Activated CD4-positive, alpha-beta memory T cell treated with anti-CD3 and anti-CD28 coated beads for 36 hours (primary cell): ENCODE measurements at places on chromosomes 5 and 9.

DNA sequence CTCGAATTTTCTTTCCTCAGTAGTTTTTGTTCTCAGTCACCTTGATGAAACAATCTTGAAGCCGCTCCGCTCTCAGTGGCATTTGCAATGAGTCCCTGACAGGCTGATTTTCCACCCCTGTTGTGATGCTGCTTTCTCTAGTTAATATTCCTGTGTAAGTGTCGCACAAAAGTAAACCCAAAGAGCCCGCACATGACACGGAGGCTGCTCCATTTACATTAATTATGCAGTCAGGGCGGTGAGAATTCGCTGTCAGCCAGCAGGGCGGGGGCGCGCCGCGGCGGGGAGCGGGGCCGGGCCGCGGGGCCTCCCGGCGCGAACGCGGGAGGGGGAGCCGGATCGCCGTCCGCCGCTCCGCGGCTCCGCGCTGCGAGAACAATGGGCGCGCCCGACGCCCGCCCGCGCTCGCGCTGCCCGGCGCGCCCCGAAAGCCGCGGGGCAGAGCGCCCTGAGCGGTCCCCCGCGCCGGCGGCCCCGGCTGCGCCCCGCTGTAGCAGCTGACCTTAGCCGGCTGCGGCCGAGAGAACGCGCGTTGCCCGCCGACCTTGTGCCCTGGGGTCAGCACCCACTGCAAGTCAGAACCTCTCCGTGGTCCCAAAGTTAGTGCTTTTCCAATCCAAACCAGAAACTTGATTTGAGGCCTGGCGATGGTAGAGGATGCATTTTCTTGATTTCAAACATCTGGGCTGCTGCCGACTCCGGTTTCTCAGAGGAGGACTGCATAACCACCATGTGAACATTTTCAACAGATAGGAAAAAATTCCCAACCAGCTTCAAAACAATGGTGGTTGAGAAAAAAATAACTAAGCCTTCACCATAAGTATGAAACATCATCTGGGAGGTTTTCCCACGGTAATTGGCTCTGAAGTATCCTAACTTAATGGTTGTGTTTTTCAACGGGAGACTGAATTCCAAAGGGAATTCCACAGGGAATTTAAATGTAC is 142.6 kb downstream of the PBX3 start:
- peak; percentile 35 for DNase-seq

DNA sequence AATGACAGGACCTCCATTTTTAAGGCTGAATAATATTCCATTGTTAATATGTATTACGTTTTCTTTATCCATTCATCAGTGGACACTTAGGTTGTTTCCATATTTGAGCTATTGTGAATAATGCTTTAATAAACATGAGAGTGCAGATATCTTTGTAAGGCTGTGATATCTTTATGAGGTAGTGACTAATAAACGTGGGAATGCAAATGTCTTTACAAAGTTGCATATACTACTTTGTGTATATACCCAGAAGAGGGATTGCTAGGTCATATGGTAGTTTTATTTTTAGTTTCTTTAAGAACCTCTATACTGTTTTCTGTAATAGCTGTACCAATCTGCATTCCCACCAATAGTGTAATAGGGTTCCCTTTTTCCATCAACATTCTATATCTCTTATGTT is 148.7 kb downstream of the FOCAD start:
- DNase-seq, result no peak

DNA sequence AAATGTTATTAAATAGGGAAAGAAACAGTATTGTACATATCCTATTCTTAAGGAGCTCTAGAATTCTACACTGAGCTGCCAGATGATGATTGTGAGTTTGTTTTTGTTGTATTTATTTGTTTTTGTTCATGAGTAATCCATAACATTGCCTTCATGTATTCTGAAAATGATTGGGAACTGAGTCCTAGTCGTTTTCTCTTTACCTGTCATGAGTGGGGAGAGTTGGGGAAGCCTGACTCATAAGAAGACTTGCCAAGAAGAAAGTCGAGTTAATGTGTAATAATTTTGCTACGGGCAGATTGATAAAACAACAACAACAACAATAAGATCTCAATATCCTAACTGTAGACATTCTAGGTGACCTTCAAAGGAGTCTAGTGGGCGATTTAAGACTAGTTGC is 103.8 kb downstream of the ANKRD55 start:
- DNase-seq, result no peak

- DNase-seq, result no peak
These were observed 90.8 kb downstream of the C5orf15 start for GRCh38 chr5:133877351-133878235.

DNA sequence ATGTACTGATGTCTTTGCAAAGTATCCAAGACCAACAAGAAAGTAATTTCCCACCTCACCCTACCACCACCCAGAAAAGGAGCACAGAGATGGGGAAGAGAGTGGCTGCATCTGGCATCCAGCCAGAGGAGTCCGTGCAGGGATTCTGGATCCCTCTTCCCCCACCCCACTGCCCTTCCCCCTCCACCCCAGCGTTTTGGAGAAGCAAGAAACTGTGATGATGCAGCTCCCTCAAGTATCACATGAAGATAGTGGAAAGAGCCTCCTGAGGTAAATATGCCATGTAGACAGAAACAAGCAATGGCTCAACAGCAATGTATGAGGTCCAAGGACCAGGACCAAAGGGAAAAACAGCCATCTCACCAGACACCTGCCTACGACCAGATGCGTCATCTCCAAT is 153.8 kb downstream of the DEPDC1B start:
- DNase-seq, result no peak

- peak; percentile 58 for DNase-seq
These were observed 158.1 kb downstream of the C9orf152 start for GRCh38 chr9:110049699-110050450.

GRCh38 chr5:77305222-77305846 is 94.9 kb downstream of the PDE8B start:
- no peak for DNase-seq

GRCh38 chr5:585556-585955 is 26.6 kb upstream of the CEP72 start:
- no peak for DNase-seq

DNA sequence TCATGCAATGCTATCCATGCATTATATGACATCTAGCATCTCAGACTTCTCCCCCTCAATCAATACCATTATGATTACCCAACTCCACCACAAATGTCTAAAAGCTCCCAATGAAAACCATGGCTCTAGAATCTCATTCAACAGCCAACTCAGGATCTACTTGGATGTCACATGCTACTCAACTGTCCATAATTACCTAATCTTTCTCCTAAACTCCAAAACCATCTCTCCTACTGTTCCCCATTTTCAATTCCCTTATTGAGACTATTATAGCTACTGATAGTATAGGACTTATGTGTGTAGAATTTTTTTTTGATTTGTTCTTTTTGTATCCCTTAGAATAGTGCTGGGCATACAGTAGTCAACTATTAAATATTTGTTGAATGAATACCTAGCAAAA is 8.2 kb upstream of the STRBP start:
- no peak for DNase-seq

GRCh38 chr5:88854769-88855168 is 28.2 kb downstream of the MEF2C start:
- no peak for DNase-seq

DNA sequence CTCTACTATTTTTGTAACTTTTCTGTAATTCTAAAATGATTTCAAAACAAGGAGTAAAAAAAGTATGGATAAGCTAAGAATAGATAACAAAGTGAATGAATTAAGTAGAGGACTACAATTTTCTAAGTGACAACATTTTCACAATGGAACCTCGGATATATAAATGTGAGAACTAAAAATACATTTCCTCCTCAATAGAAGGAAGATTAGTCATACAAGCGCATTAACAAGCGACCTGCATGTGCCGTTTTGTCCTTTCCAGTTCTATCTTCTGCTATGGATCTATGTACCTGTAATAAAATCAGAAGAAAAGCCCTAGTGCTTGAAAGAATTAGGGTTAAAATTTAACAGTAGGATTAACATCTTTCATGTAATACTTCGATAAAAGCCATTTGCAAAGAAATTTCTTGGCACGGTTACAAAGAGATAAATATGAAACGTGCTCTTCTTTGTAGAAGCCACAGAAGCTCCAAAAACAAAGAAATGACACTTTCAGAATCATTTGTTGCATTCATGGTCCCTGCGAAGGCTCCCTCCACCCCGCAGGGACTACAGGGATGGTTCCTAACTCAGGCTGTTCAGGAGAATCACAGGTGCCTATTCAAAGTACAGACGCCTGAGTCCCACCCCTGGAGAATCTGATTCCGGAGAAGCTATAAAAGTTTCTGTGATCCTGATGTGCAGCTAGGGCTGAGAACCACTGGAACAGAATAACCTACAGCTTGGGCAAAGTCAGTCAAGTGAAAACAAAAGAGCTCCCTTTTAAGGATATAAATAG is 216.6 kb upstream of the EFNA5 start:
- no peak for DNase-seq

GRCh38 chr5:73351593-73351992 is 97.0 kb downstream of the FOXD1 start:
- no peak for DNase-seq

- DNase-seq, result no peak
These were observed 83.2 kb downstream of the USP20 start for GRCh38 chr9:129918296-129918950.

- DNase-seq, result peak; percentile 13
These were observed 109.1 kb upstream of the PCA3 start for GRCh38 chr9:76655121-76655541.

DNA sequence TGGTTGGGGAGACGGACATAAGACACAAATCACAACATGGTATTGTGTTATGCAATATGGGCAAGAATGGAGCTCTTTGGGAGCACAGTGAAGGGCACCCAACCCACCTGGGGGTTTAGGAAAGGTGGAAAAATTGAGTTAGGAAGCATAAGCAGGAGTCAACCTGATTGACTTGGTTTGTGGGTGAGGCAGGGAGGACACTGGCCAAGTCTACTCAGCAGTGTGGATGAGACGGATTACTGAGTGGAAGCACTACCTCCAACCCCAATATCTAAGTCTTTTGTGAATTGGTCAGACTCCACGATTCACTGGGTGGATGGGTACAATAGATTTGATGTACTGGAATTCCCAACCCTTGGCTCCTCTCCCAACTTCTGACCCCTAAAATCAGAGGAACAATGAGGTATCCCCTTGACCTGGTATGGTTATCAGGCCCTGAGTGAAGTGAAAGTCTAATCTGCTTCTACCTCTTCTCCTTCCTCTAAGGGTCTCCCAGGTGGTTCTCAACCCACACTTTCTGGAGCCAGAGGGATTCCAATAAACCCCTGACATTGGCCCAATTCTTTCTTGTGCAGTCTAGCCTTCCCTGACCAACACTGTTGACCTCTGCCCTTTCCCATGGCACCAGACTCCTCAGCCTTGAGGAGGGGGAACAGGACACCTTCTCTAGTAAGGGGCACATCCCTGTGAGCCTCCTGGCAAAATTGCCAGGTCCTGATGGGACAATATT is 5.2 kb downstream of the EGR1 start:
- DNase-seq, result no peak

DNA sequence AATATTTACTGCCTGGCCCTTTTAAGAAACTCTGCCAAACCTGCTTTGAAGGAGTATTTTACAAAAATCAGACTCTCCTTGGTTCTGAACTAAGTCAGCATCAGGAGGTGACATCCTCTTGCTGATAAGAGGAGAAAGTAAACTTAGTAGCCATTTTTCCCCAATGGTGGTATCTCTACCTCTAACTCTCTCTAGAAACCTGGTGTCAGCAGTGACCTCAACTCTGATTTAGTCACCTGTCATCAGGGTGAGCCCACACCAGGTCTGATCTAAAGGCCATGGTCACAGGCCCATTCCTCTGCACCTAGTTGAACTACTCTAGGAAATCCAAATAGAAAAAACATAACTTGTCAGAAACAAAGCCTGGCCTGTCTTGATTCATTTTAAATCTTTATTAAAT is 4.2 kb downstream of the CARNMT1 start:
- peak; percentile 31 for DNase-seq

DNA sequence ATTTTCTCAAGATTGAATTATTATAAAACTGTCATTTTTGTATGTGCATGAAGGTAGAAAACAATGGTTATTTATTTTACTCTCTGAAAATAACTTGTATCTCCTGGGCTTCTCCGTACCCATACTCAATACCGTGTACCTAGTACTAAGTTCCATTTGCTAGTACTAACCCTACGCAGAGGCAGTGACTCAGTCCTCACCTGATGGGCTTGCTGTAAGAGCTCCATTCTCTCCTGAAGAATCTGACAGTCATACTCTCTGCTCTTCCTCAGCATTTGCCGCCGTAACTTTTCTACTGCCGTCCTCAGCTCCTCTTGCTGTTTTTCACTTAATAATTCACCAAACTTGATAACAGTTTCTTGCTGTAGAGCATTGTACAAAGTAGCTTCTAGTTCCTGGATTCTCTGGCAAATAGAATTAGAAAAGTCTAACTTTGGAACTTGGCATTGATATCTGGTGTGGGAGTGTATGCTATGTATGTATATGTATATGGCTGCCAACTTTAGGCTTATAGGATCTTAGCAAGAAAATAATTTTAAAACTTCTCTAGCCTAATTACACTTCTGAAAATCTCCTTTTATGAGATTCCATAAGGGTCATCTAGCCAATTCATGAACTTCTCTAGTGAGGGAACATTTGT is 108.0 kb upstream of the DPYSL3 start:
- no peak for DNase-seq

- DNase-seq, result no peak
These were observed 22.4 kb downstream of the TNFAIP8 start for GRCh38 chr5:119378075-119378700.

GRCh38 chr5:120124961-120125360 is 339.1 kb upstream of the PRR16 start:
- no peak for DNase-seq

DNA sequence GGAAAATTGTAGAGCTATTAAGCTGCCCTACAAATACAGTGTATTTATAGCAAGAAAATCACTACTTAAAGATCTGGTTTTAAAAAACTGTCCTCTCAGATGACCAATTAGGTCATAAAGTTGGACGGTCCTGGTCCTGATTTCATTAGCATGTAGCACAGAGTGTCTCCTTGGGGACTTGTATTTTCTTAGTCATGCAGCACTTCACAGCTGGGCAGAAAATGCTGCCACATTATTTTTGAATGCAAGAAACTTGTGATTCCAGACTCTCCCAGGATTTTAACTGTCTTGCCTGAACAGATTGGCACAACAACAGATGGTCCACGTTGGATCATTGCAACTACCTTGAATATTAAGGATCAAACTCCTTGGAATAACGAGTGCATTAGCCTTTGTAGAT is 348.1 kb upstream of the SGCD start:
- DNase-seq, result no peak

- no peak for DNase-seq
These were observed 14.0 kb downstream of the ARL15 start for GRCh38 chr5:54296386-54296785.

DNA sequence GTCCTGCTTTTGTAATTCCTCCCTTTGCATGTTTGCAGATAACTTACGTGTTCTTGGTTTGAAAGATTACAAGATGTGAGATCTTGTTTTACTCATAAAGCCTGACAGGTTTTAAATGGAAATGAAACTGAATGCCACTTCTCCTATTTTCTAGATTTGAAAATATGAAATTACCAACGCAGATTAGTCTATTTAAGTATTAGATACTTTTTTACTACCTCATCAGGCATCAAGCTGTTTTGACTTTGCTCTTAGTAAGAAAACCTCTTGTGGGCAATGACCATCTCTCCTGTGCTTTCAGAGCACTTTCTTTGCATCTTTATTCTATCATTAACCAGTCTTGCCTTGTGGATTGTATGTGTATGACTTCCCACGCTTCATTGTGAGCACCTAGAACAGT is 3.5 kb downstream of the DMXL1 start:
- DNase-seq, result no peak

GRCh38 chr5:6725421-6725820 is 12.2 kb downstream of the TENT4A start:
- DNase-seq, result no peak
